Left kidney (tissue), 8 donors: ENCODE measurements at places on chromosomes 11 and 22. TPM values are rescaled to one million over a fixed set of nuclear protein-coding genes. Genes with fewer than 3 reads are reported as not detected.
A peak's percentile ranks its signal among the peaks of the same experiment; 100 is the strongest.

DNA sequence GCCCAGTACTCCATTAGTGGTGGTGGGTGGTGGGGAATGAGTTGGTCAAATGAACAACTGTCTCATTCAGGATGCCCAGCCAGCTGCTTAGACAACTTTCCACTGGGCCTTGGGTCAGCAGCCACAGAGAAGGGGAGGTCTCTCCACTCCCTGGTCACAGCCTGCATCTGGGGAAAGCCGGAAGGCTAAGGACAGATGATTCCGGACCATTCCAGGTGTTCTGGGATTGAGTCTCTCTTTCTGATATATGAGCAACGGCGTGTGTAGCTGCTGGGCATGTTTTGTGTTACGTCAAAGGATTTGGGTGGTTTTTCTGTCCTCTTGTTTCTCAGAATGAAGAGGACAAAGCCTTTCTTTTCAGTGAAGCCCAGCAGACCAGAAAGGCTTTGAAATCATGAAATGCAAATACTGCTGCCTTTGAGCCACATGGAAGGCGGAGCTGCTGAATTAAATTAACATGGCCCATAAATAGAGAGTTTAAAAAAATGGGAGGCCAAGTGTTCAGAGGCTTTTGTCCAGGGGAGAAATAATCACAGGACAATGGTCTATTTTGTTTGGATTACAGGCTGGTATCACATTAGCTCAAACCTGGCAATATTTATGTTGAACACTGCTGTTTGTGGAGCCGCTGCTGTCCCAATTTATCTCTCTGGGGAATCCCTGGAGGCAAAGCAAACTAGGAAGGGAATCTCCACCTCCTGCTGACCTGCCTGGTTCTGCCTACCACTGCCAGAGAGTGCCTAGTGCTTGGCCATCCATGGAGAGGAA is 234.4 kb upstream of the E2F8 start:
- no peak for DNase-seq

GRCh38 chr11:85821636-85822035 is 10.7 kb upstream of the SYTL2 start:
- DNase-seq, result no peak

GRCh38 chr11:20197881-20198280 is 37.6 kb upstream of the DBX1 start:
- DNase-seq, result no peak

DNA sequence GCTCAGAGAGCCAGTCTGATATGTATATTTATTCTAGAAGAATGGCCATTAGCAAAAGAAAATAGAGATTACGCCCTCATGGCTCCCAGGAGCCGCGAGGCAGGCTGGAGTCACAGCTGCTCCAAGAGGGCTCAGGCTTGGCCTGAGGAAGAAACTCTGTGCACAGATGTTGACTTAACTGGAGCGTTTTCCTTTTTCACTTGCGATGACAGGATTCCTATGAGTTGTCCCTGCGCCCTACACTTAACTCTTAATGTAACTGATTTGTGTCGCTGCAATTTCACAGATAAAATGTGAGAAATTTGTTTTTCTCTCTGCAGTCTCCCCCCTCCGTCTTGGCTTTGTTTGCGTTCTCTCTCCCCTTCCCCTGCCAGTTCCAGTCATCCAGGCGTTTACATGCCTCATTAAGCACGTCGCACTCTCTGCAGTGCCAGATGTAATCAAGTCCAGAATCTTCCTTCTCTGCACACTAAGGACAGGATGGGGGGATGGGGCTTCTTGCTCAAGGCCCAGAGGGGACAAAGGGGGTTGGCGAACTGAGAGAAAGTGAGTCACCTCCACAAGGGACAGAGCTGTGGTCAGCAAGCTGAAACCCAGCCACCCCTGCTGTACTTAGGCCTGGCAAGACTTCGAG is 1060.1 kb downstream of the NTM start:
- peak; percentile 68 for DNase-seq

DNA sequence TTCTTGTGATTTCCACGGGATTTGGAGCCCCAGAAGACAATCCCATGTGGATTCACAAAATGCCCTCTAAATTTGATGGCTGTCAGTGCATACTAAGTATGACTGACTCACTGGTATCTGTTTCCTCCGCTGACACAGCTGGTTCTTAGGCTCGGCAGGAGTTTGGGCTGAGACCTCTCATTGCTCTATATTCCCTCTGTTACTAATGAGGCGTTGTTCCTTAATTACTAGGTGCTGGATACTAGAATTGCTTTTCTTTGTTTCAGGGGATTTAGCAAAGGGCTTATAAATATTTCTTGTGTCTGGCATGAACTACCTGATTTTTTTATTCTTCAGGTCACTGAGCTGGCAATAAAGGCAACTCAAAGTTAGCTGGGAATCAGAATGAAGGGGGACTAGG is 53.2 kb upstream of the EHF start:
- DNase-seq, result no peak

DNA sequence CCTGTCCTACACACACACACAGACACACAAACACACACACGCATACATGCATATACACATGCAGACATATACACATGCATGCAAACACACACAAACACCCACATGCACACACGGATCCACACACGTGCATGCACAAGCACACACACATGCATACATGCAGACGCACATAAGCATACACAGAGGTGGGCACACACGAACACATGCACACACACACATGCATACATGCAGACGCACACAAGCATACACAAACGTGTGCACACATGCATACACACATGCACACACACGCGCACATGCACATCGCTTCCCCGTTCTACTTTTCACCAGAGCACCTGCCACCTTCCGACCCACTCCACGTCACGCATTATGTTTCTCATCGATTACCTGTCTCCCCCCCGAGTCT is 13.2 kb downstream of the PHF21B start:
- no peak for DNase-seq

DNA sequence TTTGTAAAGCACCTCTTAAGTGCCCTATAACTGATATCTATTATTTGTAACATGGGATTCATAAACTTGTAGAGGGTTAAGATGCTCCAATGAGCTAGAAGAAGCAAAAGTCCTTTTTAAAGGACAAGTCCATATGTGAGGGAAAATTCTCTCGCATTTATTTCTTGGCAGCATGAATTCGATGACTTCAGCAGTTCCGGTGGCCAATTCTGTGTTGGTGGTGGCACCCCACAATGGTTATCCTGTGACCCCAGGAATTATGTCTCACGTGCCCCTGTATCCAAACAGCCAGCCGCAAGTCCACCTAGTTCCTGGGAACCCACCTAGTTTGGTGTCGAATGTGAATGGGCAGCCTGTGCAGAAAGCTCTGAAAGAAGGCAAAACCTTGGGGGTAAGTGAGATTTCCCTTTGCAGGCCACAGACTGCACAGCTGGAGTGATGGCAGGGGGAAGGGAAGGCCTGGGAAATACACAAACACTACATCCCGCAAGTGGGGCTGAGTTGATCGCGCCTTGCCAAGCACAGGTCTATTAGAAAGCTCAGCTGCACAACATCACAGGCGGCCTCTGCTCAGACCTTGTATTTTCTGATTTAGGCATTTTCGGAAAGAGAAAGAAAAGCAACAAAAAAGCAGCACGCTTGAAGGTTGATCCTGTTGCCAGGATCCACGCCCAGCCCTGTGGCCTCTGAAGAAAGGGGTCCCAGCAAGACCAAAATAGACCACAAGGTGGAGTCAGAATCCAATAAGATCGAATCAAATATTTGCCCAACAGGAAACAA is 1.5 kb downstream of the MS4A8 start:
- DNase-seq, result peak; percentile 28

GRCh38 chr22:44777364-44777755 is 25.0 kb downstream of the ARHGAP8 start:
- no peak for DNase-seq

DNA sequence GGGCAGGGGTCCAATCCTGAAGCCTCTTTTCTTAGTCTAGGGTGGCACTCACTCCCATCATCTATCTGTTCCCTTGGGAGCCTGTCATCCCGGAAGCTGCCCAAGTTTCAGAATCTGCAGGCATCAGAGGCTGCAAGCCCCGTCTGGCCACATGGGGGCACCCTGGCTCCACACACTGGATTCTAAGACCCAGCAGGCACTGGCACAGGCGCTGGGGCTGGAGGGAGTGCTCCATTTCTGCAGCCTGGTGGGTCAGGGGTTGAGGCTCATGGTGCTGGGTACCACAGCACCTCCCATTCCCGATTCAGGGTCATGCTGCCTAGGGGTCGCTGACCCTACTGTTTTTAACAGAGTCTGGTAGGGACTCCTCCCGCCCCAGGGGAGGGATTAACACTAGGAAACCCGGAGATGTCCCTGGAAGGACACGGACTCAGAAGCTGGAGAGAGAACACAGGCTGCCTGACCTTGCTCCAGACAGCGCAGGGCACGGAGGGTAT is 243.9 kb upstream of the SYN3 start:
- DNase-seq, result peak; percentile 77

DNA sequence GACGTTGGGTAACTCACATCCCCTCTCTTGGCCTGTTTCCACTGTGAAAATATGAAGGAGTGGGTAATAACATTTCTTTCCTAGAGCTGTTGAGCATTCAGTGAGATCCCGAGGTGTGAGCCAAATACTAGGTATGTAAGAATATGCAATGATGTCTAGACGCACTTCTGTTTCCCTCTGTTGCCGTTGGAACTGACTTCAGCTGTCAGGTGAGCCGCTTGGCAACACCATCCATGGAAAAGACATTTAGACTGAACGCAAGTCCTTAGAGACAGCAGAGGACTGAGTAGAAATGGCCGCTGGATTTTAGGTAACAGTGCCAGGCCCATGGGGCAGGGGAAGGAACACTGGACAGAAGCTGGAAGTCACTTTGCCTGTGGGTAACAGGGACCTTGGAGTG is 29.5 kb upstream of the SHANK2 start:
- no peak for DNase-seq

DNA sequence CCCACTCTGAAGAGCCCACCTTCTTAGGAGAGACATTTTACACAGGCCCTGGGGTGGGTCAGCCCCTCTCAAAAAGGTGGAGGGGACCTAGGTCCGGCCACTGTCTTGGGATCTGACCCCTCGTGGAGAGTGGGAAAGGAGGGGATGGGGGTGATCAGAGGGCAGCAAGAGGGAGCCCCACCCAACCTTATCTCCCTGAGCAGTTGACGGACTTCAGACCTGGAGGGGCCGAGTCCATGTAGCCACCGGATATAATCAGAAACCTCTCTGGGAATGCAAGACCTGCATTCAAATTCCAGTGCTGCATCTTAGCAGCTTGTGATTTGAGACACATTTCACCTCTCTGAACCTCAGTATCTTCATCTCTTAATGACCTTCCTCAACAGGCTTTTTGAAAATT is 44.0 kb downstream of the TP53I11 start:
- no peak for DNase-seq

DNA sequence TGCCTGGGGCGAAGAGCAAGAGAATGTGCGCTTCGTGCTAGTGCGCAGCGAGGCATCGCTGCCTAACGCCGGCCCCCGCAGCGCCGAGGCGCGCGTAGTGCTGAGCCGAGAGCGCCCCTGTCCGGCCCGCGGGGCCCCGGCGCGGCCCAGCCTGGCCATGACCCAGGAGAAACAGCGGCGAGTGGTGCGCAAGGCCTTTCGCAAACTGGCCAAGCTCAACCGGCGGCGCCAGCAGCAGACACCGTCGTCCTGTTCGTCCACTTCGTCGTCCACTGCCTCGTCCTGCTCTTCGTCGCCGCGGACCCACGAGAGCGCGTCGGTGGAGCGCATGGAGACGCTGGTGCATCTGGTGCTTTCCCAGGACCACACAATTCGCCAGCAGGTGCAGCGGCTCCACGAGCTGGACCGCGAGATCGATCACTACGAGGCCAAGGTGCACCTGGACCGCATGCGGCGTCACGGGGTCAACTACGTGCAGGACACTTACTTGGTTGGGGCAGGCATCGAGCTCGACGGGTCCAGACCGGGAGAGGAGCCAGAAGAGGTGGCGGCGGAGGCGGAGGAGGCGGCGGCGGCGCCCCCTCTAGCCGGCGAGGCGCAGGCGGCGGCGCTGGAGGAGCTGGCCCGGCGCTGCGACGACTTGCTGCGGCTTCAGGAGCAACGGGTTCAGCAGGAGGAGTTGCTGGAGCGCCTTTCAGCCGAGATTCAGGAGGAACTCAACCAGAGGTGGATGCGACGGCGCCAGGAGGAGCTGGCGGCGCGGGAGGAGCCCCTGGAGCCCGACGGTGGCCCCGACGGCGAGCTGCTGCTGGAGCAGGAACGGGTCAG is 1.0 kb downstream of the RASSF10 start:
- peak; percentile 50 for DNase-seq

GRCh38 chr22:19745155-19746101 is 15.2 kb upstream of the TBX1 start:
- DNase-seq, result no peak

DNA sequence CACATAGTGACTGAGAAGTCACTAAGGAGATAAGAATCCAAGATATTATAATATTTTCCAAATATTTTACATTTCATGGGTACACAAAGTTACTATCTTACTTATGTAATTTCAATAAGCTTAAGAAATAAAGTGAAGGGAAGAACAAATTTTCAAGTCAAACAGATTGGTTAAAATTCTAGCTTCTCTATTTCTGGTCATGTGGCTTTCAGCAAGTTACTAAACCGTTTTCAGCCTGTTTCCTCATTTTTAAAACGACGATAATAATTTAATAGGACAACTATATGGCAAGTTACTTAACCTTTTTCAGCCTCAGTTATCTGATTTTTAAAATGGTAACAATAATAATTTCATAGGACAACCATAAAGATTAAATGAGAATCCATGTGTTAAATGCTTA is 15.6 kb downstream of the DCUN1D5 start:
- DNase-seq, result no peak

- no peak for DNase-seq
Observed at GRCh38 chr11:20193307-20193706, 33.0 kb upstream of the DBX1 start.

DNA sequence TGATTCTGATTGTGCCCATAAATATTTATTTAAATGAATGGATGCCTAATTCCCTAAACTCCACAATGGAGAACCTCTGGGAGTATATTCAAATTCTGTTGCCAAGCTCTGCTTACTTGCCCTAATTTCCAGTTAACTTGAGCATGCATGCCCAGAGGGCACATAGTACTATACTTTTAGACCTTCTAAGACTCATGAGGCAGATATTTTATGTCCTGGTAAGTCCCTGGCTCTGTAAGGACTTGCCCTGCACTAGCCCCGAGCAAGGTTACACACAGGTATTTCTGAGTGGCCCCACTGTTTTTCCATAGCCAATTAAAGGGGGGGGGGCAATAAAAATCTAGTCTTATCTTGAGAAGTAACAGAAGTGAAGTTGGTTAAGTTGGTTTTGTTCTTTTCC is 21.1 kb upstream of the CAPRIN1 start:
- no peak for DNase-seq

- DNase-seq, result no peak
Observed at GRCh38 chr11:35721651-35722282, 59.2 kb downstream of the TRIM44 start.

Gene ETS1
- 75.5 TPM for polyA plus RNA-seq

Gene LMO1
- 1.6 TPM for polyA plus RNA-seq
